ENCODE measurements at places on chromosomes 16 and 17.

- no peak for DNase-seq
These were observed 16.1 kb upstream of the KIF19 start for GRCh38 chr17:74309902-74310301.

- no peak for DNase-seq
These were observed 20.6 kb downstream of the ACSM1 start for GRCh38 chr16:20676837-20677236.

GRCh38 chr17:51499897-51500296 lies 239.6 kb downstream of the UTP18 start:
- DNase-seq, result no peak

DNA sequence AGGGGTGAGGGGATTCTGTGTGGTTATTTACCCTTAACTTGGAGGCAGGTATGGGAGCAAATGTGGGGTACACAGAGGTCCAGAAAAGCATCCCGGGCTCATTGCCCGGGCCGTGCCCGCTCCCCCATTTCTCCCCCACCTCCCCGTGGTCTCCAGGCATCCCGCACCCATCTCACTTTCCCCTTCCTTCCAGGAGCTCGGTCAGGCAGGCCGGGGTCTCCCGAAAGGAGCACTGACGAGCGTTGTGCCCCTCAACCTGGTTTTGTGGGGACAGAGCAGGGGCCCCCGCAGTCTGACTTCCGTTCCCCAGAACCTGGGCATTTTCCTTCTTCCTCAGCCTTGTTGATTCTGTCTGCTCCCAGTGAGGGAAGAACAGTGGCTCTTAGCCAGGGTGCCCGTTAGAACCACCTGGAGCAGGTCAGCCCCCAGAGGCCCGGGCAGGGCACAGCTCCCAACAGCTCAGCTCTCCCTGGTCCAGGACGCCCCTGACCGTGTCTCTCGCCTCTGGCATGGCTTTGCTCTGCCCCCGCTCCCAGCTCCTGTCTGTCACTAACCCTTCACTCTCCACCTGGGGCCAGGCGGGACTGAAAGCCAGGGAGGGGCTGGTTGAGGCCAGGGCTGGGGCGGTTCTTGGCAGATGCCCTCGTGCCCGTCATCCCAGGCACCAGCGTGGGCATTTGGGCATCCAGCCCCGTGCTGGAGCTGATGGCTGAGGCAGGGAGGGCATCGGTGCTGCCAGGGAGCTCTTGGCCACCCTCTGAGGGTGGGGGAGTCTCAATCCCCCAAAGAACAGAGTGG lies 12.5 kb upstream of the NUDT16L1 start:
- no peak for DNase-seq

DNA sequence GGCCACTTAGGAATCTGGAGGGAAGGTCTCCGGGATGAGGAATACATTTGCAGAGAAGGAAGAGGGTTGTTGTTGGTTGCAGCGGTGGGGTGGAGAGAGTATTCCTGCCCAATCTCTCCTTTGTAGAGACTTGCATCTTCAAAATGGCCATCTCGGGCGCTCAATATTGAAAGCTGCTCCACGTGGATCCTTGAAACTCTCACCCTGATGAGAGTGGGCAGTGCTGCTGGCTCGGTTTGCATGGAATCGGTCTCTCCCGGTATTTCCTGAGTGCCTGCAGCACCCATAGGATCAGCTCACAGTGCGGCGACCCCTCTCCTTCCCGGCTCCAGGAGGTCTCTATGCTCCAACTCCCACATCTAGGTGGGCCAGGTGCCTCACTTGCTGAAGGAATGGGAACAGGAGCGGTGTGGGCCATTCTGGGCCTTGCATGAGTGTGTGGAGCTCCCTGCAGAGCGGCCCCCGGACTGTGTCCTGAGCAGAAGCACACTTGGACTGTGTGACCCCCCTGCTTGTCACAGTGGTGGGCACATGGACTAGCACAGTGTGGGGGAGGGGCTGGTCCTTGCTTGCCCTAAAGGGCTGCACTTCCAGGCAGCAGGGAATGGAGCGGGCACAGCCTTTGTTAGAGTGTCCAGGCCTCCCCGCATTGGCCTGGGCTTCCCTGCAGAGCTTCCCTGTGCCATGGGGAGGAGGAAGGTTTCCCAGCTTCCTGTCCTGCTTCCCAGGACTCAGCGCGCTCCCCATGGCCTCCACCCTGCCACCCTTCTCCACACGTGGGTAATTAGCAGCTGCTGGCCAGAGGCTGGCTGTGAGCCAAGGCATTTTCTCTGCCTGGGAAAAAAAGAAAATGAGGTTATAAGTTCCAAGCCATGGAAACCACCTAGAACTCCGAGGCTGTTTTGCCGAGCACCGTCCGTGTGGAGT lies 139.3 kb downstream of the IRF8 start:
- DNase-seq, result no peak

GRCh38 chr16:26645614-26646013 lies 421.1 kb upstream of the C16orf82 start:
- peak; percentile 33 for DNase-seq

Data from choroid plexus epithelial cell (primary cell).